ENCODE measurements at places on chromosomes 12 and 14.
A peak's percentile ranks its signal among the peaks of the same experiment; 100 is the strongest.

DNA sequence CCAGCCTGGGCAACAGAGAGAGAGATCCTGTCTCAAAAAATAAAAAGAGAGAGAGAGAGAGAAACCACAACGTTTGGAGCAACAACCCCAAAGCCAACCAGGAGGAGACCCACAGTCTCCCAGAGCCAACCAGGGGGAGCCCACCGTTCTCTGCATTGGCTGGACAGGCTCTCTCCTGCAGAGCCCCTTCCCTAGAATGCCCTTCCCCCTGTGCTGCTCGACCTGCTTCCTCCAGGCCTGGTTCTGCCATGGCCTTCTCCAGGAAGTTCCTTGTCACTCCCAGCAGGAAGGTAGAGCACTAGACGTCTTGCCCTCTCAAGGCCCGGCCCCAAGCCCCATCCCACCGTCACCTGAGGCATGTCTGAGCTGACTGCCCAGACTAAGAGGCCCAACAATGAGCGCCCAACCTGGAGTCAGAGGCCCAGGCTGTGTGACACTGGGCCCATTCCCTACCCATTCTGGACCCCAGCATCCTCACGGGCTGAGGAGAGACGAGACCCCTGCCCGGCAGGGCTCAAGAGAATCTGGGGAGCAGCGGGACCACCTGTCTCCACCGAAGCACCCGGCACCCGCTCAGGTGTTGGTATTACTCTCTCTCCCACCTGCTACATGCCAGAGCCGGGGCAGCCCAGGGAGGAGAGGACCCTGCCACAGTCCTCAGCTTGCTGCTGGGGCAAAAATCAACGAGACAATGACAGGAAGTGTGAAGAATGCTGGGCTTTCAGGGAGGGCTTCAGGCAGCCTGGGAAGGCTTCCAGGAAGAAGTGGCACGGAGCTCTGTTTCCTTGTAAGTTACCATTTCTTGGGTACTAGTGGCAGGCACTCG, 61.2 kb downstream of the DIO3 start:
- DNase-seq: no peak

GRCh38 chr14:104520620-104521410, 58.7 kb upstream of the C14orf180 start:
- no peak for DNase-seq

- no peak for DNase-seq
Observed at GRCh38 chr12:116592731-116593130, 33.5 kb downstream of the MAP1LC3B2 start.

- DNase-seq: no peak
Observed at GRCh38 chr14:51582437-51582836, 69.3 kb upstream of the FRMD6 start.

GRCh38 chr12:115341442-115341841, 657.5 kb upstream of the TBX3 start:
- DNase-seq: peak; percentile 80

DNA sequence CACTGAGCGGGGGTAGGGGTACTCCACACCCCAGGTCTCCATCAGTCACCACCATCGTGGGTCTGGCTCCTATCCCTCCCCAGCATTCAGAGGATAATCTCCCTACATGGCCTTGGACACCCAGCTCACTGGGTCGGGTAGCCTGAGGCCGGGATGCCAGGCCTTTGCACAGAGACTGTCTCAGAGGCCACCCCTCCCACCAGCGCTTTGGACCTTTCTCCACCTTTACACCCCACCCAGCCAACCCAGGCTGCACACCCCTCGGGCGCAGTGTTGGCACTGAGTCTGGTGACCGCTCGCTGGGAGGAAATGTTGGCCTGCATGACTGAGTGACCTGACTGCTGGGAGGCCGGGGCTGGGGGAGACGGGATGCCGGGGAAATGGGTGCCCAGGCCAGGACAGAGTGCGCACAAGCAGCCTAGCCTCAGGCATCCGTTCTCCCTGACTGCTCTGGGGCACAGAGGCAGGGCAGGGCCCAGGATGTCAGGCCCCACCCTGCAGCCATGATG, 10.6 kb upstream of the LBHD2 start:
- DNase-seq: no peak

DNA sequence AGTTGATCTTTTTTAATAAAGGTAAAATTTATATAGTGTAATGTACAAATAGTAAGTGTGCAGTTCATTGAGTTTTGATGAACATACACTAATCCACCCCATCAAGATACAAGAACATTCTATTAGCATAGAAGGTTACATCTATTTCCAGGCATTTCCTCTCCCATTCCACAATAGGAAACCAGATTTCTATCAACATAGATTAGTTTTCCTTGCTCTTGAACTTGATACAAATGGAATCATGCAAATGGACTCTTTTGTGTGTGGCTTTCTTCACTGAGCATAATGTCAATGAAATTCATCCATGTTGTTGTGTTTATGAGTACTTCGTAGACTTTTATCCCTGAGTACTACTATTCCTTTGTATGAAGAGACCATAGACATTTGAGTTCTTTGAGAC, 10.8 kb downstream of the STYX start:
- no peak for DNase-seq

GRCh38 chr14:74563233-74563585, 48.8 kb downstream of the LTBP2 start:
- no peak for DNase-seq

DNA sequence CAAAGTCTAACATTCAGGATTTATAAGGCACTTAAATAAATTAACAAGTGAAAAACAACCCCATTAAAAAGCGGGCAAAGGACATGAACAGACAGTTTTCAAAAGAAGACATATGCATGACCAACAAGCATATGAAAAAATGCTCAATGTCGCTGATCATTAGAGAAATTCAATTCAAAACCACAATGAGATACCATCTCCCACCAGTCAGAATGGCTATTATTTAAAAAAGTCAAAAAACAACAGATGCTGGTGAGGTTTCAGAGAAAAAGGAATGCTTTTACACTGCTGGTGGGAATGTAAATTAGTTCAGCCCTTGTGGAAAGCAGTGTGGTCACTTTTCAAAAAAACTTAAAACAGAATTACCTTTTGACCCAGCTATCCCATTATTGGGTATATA, 60.7 kb upstream of the BDKRB2 start:
- no peak for DNase-seq

DNA sequence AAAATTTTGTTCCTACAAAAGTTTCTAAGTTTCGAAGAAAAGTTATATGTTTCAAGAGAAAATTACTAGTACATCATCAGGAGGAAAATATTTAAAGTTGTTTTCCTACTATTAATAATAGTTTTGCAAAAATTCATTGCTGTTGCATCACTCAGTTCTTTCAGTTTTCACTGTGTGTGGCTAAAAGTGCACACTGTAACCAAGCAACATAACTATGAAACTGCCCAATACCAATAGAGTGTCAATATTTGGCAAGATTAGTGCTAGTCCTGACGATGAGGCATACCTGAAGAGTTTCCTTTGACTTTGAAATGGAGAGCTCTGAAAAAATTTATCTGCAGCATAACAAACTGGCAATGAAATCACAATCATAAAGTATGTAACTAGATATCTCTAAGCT, 194.3 kb downstream of the CPNE8 start:
- no peak for DNase-seq

DNA sequence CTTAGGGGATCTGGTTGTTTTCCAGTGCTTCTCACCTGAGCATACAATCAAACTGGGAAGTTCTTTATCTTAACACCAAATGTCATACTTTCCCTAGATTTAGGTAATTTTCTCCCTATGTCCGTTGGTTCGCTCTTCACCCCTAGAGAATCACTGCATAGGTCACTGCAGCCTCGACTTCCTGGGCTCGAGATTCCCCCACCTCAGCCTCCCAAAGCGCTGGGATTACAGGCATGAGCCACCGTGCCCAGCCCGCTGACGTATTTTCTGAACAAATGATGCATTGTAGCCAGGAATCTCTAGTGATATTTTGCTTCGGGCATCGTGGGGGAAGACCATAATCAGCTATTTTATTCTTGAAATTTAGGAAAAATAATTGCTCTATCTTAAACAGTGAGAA, 1.1 kb upstream of the RPL41 start:
- no peak for DNase-seq

- no peak for DNase-seq
Observed at GRCh38 chr14:57382283-57382682, 8.1 kb upstream of the NAA30 start.

GRCh38 chr12:128951448-128951847, 98.2 kb downstream of the GLT1D1 start:
- DNase-seq: no peak

DNA sequence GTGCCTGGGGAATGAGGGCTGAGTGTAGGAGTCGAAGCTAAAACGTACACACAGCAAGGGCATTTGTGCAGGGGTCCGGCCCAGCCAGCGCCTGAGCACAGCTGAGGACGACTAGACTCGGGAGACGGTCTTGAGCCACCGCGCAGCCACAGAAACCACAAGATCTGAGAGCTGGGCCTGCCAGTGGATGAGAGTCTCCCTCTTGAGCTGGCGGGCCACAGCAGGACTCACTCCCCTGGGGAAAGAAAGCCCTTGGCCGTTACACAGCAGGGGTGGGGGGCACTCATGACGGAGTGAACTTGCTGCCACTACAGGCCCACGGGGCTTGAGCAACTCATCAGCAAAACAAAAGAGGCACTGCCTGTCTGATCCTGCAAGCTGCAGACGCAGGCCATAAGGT, 23.0 kb downstream of the STX2 start:
- DNase-seq: no peak

Measured in hindlimb muscle (tissue), 1 donor.